ENCODE measurements at places on chromosomes 11 and 22. TPM values are rescaled to one million over a fixed set of nuclear protein-coding genes. Genes with fewer than 3 reads are reported as not detected.
A peak's percentile ranks its signal among the peaks of the same experiment; 100 is the strongest.

DNA sequence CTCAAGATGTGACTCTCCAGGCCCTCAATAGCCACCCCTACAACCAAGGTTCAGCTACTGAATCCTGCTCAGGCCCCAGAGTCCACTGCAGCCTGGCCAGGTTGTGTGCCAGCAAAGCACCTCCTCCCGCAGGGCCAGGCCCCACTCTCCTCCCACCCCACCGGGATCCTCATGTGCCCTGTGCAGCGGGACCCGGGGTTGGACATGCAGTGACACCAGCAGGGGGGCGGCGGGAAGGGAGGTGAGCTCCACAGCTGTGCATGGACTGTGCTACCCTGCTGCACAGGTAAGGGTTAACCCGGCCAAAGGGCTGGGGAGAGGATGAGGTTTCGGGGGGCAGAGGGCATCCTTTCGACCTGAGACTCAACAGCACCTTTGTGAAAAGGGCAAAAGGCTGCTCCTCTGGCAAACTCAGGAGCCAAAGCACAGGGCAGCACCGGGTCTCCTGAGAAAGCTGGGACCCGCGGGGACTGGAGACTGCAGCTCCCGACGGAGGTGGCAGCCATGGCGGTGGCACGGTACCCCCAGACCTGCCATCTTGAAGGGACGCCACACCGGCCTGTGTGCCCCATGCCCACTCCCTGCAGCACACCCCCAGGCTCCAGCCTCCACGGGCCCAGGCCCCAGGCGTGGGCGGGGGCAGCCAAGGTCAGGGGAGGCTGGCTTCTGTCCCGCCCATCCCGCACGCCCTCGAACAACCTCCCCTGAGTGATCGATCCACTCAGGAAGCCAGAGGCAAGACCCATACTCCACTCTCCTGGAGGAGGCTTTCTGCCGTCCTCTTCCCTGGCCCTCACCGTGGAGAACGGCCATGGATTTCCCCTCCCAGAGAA is 10.6 kb downstream of the PLXNB2 start:
- H3K27me3 ChIP-seq: no peaks in the 10 kb centered on the region
- H3K27ac ChIP-seq: peak overlapping the region; percentile 14
- DNase-seq: no peak
- no peaks in the 10 kb centered on the region for H3K36me3 ChIP-seq
- no peak overlapping the region for H3K4me3 ChIP-seq

GRCh38 chr22:21697021-21697771 is 31.4 kb downstream of the PPIL2 start:
- peaks cover 21% of the 10 kb centered on the region for H3K4me1 ChIP-seq
- no peak overlapping the region for H3K4me3 ChIP-seq
- no peaks in the 10 kb centered on the region for H3K27me3 ChIP-seq
- H3K27ac ChIP-seq: peak overlapping the region; percentile 85
- no peak for DNase-seq

DNA sequence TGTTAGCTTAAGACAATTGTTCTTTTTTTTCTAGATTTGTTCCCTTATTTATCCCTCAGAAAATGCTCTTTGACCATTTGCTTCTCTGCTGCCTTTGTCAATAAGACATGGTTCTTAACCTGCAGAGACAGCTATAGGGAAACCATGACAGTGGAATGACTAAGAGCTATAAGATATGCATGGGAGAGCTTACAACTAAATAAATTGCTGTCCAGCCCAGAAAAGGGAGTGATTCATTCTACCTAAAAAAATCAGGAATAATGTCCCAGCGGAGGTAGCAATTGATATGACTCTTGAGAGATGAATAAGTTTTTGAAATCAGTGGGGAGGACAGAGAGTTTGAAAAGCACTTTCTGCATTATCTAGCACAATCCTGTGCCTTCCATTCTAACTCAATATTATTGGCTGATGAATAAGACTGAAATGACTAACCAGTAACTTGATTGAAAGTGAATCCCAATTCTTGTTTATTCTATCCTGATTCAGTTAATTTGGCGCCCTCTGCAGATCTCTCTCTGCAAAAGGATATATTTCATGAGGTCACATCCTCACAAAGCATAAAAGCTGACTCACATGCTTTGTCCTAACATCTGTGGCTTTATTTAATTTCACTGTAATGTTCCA is 680.5 kb upstream of the API5 start:
- H3K27ac ChIP-seq: no peak overlapping the region
- H3K4me1 ChIP-seq: no peaks in the 10 kb centered on the region
- no peak overlapping the region for H3K4me3 ChIP-seq
- no peaks in the 10 kb centered on the region for H3K27me3 ChIP-seq
- DNase-seq: no peak
- H3K36me3 ChIP-seq: no peaks in the 10 kb centered on the region

DNA sequence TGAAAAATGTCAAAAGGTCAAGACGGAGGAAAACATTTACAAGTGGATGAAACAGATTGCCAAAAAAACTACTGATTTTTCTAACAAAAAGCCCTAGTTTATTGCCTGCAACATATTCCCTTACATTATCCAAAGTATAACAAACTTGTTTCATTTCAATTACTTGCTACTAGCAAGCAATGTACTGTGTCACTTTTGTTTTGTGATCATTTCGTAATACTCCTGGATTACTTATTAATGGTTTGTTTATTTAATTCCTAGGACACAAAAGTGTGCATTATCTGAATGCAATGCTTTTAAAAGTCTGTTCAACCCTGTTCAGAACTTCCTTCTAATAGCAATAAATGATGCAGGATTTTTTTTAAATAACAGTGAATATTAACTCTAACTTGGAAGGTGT is 50.9 kb downstream of the CCDC34 start:
- H3K4me3 ChIP-seq: no peak overlapping the region
- no peaks in the 10 kb centered on the region for H3K4me1 ChIP-seq
- H3K27me3 ChIP-seq: no peaks in the 10 kb centered on the region
- H3K36me3 ChIP-seq: no peaks in the 10 kb centered on the region
- no peak for DNase-seq
- no peak overlapping the region for H3K27ac ChIP-seq

GRCh38 chr11:105754716-105755115 is 144.8 kb downstream of the GRIA4 start:
- H3K4me3 ChIP-seq: no peak overlapping the region
- no peak for DNase-seq
- H3K27me3 ChIP-seq: no peaks in the 10 kb centered on the region
- H3K27ac ChIP-seq: no peak overlapping the region
- H3K36me3 ChIP-seq: no peaks in the 10 kb centered on the region

GRCh38 chr22:40176921-40177737 is 596 bp upstream of the TNRC6B start:
- DNase-seq: no peak
- H3K4me1 ChIP-seq: no peaks in the 10 kb centered on the region
- H3K27ac ChIP-seq: peak overlapping the region; percentile 81

DNA sequence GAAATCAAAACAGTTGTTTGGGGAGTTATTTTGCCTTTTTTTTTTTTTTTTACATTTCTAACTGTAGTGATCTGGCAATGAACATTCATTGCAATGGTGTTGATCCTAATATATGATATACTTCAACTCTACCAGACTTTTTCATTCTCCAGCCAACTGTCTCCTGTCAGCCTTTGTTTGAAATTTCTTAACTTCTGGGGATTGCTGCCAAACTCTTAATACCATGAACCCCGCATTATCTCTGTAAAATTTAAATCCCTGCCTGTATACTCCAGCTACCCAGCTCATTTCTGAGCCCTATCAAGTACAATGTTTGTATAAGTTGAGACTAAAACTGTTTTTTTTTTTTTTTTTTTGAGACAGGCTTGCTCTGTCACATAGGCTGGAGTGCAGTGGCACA is 280.7 kb downstream of the TTC28 start:
- no peaks in the 10 kb centered on the region for H3K36me3 ChIP-seq
- H3K4me1 ChIP-seq: no peaks in the 10 kb centered on the region
- no peak for DNase-seq
- no peaks in the 10 kb centered on the region for H3K27me3 ChIP-seq
- H3K27ac ChIP-seq: no peak overlapping the region

- H3K4me1 ChIP-seq: no peaks in the 10 kb centered on the region
- no peaks in the 10 kb centered on the region for H3K36me3 ChIP-seq
- no peak overlapping the region for H3K4me3 ChIP-seq
- H3K27ac ChIP-seq: no peak overlapping the region
- H3K27me3 ChIP-seq: no peaks in the 10 kb centered on the region
These were observed 427.0 kb upstream of the DDI1 start for GRCh38 chr11:103609117-103610066.

GRCh38 chr11:95256321-95256779 is 25.3 kb upstream of the SESN3 start:
- H3K36me3 ChIP-seq: no peaks in the 10 kb centered on the region
- no peak overlapping the region for H3K27ac ChIP-seq
- no peak for DNase-seq
- H3K4me1 ChIP-seq: peaks cover 23% of the 10 kb centered on the region

Gene IGSF9B
- total RNA-seq: 20.9 TPM

Gene CCDC188
- total RNA-seq: not detected

Gene KCNJ1
- total RNA-seq: not detected

Gene CHRM1
- total RNA-seq: 0.41 TPM

All from sigmoid colon (tissue), 7 donors.